ENCODE measurements at places on chromosomes 7 and 10.

GRCh38 chr10:62869958-62870357 is 53.8 kb upstream of the EGR2 start:
- H3K36me3 ChIP-seq: no peaks in the 10 kb centered on the region
- no peaks in the 10 kb centered on the region for H3K27me3 ChIP-seq
- no peak for DNase-seq
- no peak overlapping the region for H3K27ac ChIP-seq
- no peak overlapping the region for H3K4me3 ChIP-seq

- no peak overlapping the region for H3K4me3 ChIP-seq
- H3K36me3 ChIP-seq: peaks cover 30% of the 10 kb centered on the region
- no peaks in the 10 kb centered on the region for H3K27me3 ChIP-seq
These were observed 44.5 kb upstream of the AP5Z1 start for GRCh38 chr7:4730971-4731370.

- H3K27me3 ChIP-seq: peaks cover 3% of the 10 kb centered on the region
- H3K27ac ChIP-seq: no peak overlapping the region
- H3K4me1 ChIP-seq: peaks cover 20% of the 10 kb centered on the region
- H3K36me3 ChIP-seq: no peaks in the 10 kb centered on the region
- no peak for DNase-seq
- H3K4me3 ChIP-seq: peak overlapping the region; percentile 36
These were observed 1.1 kb downstream of the TMEM273 start for GRCh38 chr10:49187044-49187484.

DNA sequence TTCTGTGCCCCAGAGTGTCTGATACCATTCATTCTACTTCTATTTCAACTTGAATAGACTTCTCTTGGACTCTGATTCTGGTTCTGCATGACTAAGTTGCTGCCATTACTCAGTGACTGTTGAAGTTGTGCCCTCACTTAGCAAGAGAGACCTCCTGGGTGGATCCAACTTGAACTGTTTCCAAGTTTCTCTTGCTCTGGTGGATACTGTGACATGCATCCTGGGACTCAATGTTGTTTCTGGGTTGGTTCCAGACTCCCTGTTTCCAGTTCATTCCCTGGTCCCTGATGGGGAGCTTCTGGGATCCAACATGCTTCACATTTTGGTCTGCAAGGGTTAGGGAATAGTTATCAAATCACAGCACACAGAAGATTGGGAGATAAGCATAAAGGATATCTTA is 26.2 kb upstream of the PRPF18 start:
- H3K27ac ChIP-seq: no peak overlapping the region
- H3K4me3 ChIP-seq: no peak overlapping the region
- no peaks in the 10 kb centered on the region for H3K36me3 ChIP-seq
- no peak for DNase-seq
- no peaks in the 10 kb centered on the region for H3K4me1 ChIP-seq

DNA sequence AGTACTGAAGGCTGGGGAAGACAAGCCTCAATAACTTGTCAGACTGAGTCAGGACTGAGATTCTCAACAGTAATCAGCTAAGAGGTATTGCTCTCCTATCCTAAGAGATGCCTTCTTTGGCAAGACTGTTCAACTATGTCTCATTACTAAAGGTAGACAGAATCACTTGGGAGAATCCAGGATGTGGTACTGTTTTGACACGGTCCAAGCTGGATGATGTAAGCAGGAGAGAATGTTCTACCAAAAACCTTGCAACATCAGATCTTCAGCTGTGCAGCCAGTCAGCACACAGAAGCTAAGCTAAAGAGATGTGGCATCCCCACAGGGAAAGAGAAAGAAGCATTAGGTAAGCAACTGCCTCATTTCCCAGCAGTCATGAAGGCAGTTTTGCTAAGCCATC is 391.4 kb downstream of the NRG3 start:
- DNase-seq: no peak
- no peaks in the 10 kb centered on the region for H3K4me1 ChIP-seq
- H3K36me3 ChIP-seq: no peaks in the 10 kb centered on the region
- no peak overlapping the region for H3K4me3 ChIP-seq

DNA sequence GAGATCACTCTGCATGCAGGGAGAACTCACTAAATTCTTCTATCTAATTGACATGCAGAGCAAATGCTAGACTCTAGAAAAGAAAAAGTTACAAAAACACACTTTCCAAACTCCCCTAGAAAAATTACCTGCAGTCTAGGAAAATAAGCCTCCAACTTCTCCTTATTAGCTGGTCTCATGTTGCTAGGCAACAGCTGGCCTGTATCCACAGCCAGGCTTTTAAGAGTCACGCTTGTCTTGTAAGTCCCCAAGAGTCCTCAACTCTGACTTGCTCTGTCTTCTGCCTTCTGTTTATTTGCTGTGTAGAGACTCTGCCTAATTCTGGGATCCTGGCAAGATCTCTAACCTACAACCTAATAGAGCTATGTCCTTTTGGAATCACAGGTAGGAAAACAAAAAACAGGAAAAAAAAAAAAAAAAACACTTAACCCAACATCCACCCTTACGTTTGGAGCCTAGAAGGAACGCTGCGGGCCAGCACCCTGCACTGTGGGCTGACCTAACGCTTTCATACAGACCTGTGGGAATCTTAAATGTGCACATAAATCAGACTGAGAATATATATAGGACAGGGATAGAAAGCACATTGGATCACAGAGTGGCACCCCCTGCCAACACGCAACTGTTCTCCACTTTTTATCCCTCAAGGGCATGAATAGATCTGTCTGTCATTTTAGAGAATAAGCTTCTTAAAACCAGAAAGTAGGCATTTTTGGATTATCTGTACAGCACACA is 117.0 kb upstream of the PTPRZ1 start:
- no peak overlapping the region for H3K27ac ChIP-seq
- H3K27me3 ChIP-seq: no peaks in the 10 kb centered on the region
- no peaks in the 10 kb centered on the region for H3K36me3 ChIP-seq
- no peaks in the 10 kb centered on the region for H3K4me1 ChIP-seq
- DNase-seq: no peak
- H3K4me3 ChIP-seq: no peak overlapping the region

DNA sequence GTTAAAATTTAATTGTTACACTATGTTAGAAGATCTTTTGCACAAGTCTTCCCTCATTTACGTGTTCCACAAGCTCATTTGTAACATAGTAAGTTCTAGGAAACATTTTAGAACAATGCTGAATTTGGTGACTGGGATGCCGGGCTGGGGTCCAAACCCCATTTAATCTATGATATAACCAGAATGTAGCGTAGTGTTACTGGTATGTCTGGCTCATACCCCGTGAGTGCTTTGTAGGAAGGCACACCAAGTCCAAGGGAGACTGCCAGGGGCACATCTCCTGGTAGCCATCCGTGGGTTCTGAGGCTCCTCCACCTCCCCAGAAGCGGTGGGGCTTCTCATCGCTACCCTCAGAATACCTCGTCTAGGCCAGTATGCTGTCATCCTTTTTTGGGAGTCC is 21.3 kb upstream of the TMEM236 start:
- H3K27ac ChIP-seq: no peak overlapping the region
- H3K36me3 ChIP-seq: no peaks in the 10 kb centered on the region
- no peak overlapping the region for H3K4me3 ChIP-seq
- no peaks in the 10 kb centered on the region for H3K27me3 ChIP-seq

Measured in suprapubic skin (tissue), 4 donors.